ENCODE measurements at places on chromosomes 5 and 9.

DNA sequence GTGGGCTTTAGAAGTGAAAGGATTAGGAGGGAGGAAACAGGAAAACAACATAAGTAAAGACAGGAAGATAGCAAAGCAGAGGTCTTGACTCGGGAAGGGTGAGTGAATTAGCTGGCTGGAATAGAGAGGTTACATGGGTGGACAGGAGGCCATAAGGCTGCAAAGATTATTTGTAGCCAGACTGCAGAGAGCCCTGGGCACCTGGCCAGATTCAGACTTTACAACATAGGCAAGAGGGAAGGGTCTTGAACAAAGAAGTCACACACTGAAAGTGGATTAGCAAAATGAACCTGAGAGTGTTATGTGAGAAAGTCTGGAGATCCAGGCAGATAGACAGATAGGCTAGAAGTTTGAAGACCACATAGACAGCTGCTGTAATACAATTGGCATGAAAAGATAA lies 29.7 kb upstream of the CER1 start:
- no peak for DNase-seq

- DNase-seq: no peak
These were observed 26.5 kb upstream of the KCNN2 start for GRCh38 chr5:114335391-114335790.

DNA sequence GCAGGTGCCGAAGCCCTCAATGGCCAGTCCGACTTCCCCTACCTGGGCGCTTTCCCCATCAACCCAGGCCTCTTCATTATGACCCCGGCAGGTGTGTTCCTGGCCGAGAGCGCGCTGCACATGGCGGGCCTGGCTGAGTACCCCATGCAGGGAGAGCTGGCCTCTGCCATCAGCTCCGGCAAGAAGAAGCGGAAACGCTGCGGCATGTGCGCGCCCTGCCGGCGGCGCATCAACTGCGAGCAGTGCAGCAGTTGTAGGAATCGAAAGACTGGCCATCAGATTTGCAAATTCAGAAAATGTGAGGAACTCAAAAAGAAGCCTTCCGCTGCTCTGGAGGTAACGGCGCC lies 32.9 kb downstream of the CXXC5 start:
- no peak for DNase-seq

GRCh38 chr9:34171753-34172535 lies 6.9 kb upstream of the UBAP1 start:
- DNase-seq: no peak

DNA sequence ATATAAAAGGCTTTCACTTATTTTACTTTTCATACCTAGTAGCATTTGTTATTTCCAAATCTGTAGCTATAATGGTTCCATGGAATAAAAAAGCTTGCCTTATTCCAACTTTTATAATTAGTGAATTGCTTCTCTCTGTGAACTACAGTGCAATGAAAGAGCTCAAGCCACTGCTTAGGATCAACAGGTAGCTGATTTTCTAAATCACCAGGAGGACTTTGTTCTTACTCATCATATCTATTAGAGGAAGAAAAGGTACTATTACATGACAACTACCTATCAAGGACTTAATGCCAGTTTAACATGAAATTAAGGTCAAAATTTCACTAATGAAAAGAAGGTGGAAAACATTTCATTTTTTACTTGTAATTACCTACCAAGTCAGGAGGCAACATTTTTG lies 414.6 kb downstream of the BNC2 start:
- no peak for DNase-seq

DNA sequence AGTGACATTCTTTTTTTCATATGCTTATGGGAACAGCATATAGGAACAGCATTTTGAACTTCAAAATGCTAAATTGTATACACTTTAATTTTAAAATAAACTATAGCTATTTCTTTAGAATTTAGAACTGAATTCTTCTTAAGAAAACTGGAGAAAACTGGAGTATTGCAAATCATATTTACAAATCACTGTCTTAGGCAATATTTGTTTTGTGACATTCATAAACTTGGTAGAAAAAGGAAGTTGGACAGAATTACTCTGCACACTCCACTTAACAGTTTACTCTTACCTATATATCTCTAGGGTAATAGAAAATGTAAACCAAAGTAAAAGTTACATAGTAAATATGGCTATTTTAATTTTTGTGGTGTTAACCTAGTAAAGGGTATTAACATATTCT lies 3.1 kb downstream of the DMRTA1 start:
- DNase-seq: no peak

All from stimulated activated CD8-positive, alpha-beta memory T cell treated with anti-CD3 and anti-CD28 coated beads, Interleukin-15, amount 100 ng/mL, for 4 hours (primary cell).